Anterior cingulate cortex (tissue), 58 donors: ENCODE measurements at places on chromosomes 3 and 15.

GRCh38 chr3:70308760-70309159, 3.7 kb downstream of the MDFIC2 start:
- no peak for DNase-seq

DNA sequence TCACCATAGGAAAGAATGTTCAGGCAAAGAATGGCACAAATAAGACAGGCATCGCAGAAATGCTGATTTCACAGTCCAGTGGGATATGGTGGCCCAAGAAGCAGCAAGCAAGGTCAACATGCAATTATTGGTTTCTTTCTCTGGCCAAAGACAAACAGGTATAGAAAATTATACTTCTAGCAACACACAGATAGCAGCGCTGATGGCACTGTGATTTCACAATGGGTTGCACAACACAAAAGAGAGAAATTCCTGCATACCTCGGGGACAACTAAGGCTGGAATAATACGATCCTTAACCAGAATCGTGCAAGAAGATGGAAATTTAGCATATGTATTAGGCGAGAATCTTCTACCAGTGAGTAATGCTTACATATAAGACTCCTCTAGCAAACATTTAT, 76.3 kb upstream of the NR2F2 start:
- no peak for DNase-seq

GRCh38 chr3:64827431-64827830, 139.6 kb upstream of the ADAMTS9 start:
- no peak for DNase-seq

GRCh38 chr3:139655909-139656595, 21.7 kb downstream of the NMNAT3 start:
- no peak for DNase-seq

GRCh38 chr3:126983653-126984390, 907 bp downstream of the PLXNA1 start:
- DNase-seq, result no peak

GRCh38 chr3:14487086-14487485, 53.1 kb downstream of the GRIP2 start:
- DNase-seq, result no peak
